ENCODE measurements at places on chromosomes 1 and 21. TPM values are rescaled to one million over a fixed set of nuclear protein-coding genes. Genes with fewer than 3 reads are reported as not detected.

GRCh38 chr21:43974791-43975468 is 37.2 kb upstream of the TRAPPC10 start:
- H3K36me3 ChIP-seq, result peaks cover 34% of the 10 kb centered on the region
- H3K4me1 ChIP-seq, result peaks cover 5% of the 10 kb centered on the region
- no peak for DNase-seq
- no peaks in the 10 kb centered on the region for H3K27me3 ChIP-seq

DNA sequence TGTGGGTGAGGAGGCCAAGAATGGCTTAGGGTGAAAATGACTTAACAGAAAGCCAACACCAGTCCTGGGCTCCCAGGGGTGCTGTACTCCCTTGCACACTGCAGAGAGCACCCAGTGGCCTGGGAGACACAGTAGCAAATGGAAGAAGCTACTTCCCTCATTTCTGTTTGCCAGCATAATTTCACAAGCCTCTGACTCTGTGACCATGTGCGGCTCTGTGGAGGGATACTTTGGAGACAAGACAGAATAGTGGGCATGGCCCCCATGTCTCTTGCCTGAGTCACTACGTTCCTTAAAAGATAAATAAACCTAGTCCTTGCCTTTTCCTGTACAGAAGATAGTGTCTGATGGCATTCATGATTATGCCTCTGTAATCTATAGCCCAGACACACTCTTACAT is 38.1 kb downstream of the TRIM62 start:
- H3K27me3 ChIP-seq, result no peaks in the 10 kb centered on the region
- H3K4me3 ChIP-seq, result no peak overlapping the region
- DNase-seq, result no peak
- H3K36me3 ChIP-seq, result no peaks in the 10 kb centered on the region

DNA sequence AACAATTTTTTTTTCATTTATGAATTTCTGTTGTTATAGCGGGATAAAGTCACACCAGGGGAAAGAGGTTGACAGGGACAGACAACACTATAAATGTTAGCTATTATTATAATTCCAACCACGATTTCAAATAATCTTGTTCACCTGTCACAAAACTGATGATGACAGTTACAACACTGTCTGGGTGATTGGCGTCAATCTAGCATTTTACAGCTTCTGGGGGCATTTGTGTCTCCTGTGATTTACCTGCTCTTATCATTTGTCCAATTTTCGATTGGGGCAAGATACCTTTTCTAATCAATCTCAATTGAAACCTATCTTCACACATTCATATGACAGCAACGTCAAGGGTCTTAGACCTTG is 44.6 kb upstream of the LYST start:
- H3K4me3 ChIP-seq, result no peak overlapping the region
- no peak for DNase-seq
- no peaks in the 10 kb centered on the region for H3K36me3 ChIP-seq
- H3K27me3 ChIP-seq, result no peaks in the 10 kb centered on the region
- H3K27ac ChIP-seq, result no peak overlapping the region

DNA sequence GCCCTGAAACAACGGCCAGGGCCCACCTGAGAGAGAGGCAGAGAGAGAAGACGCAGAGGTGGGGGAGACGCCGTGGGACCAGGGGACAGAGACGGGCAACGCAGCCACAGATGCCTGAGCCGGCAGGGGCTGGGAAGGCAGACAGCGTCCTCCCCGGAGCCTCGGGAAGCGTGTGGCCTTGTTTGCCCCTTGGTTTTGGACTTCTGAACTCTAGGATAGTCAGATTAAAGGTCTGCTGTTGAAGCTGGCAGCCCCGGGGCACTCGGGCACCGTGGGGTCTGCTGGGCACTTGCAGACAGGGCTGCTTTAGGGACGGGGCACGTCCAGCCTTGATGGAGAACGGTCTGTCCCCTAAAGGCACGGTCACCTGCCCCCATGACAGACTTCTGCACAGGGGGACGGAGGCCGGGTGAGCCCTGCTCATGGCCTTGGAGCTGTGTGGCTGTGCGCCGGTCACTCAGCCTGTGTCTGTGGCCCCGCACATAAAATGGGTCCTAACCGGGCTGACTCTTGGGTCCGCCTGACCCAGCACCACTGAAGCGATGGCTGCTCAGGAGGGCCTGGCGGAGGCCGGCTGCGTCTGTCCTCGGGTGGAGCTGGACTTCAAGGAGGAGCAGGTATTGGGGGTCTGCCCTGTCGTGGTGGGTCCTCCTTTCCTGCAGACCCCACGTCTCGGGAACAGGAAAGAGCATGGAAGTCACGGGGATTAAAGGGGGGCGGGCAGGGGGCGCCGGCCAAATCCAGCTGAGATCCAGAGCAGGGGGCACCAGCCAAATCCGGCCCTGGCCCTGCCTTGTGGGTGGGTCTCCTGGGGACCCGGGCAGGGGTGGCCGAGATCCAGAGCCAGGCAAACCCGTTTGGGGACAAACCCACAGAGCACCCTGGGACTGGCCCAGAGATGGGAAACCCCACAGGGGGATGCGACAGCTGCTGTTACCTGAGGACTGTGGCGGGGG is 9.6 kb upstream of the RNF223 start:
- H3K4me1 ChIP-seq, result no peaks in the 10 kb centered on the region
- H3K27ac ChIP-seq, result no peak overlapping the region
- DNase-seq, result no peak
- peaks cover 15% of the 10 kb centered on the region for H3K36me3 ChIP-seq

DNA sequence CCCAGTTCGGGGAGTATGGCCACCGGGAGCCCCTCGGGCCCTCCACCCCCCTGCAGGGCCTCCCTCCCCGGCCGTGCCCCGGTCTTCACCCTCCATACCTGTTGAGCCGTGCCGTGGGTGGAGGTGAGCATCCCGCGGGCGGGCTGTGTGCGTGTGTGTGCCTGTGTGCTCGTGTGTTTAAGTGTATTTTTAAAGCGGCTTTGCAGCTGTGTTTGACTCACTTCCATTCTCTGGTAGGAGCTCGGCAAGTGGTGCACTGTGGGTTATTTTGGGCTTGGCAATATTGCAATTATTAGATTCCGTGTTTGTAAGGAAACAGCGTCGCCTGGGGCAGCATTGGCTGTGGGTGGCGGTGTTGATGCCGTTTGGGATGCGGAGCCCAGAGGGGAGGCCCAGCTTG is 20.3 kb upstream of the PLCH2 start:
- H3K27ac ChIP-seq, result no peak overlapping the region
- H3K4me1 ChIP-seq, result no peaks in the 10 kb centered on the region
- peaks cover 12% of the 10 kb centered on the region for H3K27me3 ChIP-seq

- H3K36me3 ChIP-seq, result no peaks in the 10 kb centered on the region
- peaks cover 6% of the 10 kb centered on the region for H3K27me3 ChIP-seq
- no peak overlapping the region for H3K4me3 ChIP-seq
- H3K27ac ChIP-seq, result no peak overlapping the region
These were observed 80.0 kb downstream of the VWA5B1 start for GRCh38 chr1:20370698-20371097.

DNA sequence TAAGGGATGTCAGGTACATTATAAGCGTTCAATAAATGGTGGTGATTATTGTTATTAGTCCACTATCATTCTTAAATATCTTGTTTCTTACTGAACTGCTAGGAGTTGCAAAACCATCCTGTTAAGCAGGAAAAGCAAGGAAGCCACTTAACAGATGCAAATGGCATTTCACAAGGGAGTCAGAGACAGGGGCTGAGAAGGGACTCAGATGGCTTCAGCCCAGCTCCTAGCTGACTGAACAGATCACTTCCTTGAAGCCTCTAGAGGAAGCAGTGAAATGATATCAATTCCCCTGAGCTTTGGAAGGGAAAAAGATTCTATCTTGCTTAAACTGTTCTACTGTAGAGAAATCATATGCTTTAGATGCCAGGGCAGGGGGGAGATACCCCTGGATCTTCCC is 151.5 kb downstream of the ST6GALNAC5 start:
- no peaks in the 10 kb centered on the region for H3K36me3 ChIP-seq
- no peaks in the 10 kb centered on the region for H3K27me3 ChIP-seq
- H3K27ac ChIP-seq, result no peak overlapping the region
- DNase-seq, result peak; percentile 56

DNA sequence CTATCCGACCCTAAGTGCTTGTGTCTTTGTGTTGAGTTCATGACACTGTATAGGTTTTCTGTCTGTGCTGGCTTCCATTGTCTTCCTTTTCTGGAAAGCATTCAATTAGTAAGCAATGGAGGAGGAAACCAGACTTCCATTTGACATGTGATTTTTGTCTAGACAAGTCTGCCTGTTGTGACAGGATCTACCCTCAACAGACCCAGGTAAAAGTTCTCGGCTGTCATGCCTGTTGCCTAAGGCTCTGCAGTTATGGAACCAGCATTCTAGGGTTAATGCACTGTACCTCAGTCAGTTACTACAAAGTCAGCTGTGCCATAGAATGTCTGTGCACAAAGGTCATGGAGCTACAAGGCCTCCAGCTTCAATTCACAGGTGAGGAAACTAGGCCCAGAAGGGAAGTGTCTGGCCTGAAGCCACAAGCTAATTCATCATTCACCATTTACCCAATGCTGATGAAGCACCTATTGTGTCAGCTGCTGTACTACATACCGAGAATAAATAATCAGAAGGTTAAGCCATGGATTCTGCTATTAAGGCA is 72.3 kb downstream of the PLPP3 start:
- peaks cover 29% of the 10 kb centered on the region for H3K4me1 ChIP-seq
- peak; percentile 28 for DNase-seq
- H3K4me3 ChIP-seq, result no peak overlapping the region

- H3K4me1 ChIP-seq, result peaks cover 23% of the 10 kb centered on the region
- peak; percentile 79 for DNase-seq
- H3K36me3 ChIP-seq, result no peaks in the 10 kb centered on the region
- no peaks in the 10 kb centered on the region for H3K27me3 ChIP-seq
- no peak overlapping the region for H3K4me3 ChIP-seq
These were observed 19.8 kb downstream of the CTNNBIP1 start for GRCh38 chr1:9890224-9890731.

DNA sequence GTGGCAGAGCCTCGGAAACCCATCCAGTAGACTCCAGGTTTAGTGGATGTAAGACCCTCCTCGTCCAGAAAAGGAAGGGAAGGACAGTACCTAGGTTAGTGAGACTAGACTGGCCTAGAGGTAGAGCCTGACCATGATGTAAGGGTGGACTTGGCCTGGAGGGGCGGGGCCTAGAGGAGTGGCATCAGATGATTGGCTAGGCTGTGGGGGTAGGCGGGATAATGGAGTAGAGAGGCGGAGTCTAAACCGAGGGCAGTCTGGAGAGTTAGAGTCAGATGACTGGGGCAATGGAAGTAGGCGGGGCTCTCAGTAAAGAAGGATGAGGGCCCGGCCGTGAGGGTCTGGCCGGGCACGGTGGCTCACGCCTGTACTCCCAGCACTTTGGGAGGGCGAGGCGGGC is 70.1 kb downstream of the EPHB2 start:
- no peaks in the 10 kb centered on the region for H3K36me3 ChIP-seq
- no peak overlapping the region for H3K4me3 ChIP-seq
- H3K4me1 ChIP-seq, result peaks cover 2% of the 10 kb centered on the region
- no peak for DNase-seq
- no peak overlapping the region for H3K27ac ChIP-seq

DNA sequence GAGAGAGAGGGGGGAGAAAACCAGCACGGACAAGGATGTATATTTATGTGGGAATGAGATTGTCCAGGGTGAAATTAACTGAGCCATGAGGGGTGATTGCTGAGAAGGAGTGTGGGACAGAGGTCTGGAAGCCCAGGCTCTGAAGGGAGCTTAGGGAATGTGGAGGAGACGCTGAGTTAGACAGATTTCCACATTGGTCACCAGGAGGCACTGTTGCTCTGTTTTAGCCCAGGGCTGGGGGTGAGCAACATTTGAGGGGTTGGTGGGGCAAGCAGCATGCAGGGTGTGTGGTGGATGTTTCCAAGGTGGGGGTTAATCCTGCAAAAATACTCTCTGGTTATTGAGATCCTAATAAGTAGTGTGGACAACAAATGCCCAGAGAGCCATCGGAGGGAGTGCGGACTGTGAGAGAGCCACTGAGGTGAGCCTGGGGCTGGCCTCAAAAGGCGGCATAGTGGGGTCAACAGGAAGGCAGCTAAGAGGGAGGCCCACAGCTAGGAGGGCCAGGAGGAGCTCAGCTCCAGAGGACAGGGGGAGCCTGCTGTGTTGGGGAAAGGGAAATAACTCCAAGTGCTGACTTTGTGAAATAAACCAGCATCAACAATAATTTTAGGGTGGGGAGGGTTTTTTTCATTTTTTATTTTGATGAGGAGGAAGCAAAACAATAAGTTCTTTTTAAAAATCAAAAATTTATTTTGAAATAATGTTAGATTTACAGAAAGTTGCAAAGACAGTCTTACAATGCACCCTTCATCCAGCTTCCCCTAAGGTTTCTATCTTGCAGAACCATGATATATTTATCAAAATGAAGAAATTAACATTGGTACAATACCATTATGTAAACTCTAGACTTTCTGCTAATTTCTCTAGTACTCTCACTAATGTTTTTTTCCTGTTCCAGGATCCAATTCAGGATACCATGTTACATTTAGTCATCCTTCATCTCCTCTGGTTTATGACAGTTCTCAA is 82.8 kb upstream of the CD34 start:
- H3K36me3 ChIP-seq, result no peaks in the 10 kb centered on the region
- H3K4me1 ChIP-seq, result no peaks in the 10 kb centered on the region
- DNase-seq, result no peak
- H3K27me3 ChIP-seq, result no peaks in the 10 kb centered on the region
- H3K4me3 ChIP-seq, result no peak overlapping the region

DNA sequence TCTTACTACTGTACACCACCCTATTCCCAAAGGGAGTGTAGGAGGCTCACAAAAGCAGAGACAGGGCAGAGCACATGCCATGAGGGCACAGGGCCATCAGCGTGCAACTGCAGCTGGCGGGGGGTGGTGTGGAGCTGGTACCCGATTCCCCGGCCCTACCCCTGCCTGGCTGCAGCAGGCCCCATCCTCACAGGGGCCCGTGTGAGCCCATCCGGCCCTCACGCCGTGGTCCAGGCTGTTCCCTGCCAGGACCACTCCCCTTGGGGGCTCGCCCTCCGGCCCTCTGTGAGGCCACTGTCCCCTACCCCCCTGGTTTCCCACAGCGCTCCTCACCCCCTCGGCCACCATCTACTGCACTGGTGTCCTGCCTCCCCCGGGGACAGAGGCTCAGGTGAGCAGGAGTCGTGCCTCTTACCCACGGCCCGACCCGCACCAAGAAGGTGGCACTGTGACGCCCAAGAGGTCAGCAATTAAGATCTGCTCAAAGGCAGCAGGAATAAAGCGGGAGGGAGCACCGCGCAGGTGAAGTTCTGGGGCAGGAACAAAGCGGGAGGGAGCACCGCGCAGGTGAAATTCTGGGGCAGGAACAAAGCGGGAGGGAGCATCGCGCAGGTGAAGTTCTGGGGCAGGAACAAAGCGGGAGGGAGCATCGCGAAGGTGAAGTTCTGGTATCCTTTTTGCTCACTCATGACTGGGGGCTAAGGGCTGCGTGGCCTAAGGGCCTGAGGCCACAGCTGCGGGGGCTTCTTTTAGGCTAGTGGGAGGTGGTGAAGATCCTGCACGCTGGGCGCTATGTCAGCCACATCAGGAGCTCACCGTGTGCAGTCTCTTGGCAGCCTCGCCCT is 3.9 kb downstream of the POFUT2 start:
- H3K36me3 ChIP-seq, result peaks cover 46% of the 10 kb centered on the region
- peaks cover 14% of the 10 kb centered on the region for H3K4me1 ChIP-seq
- H3K27me3 ChIP-seq, result no peaks in the 10 kb centered on the region
- no peak overlapping the region for H3K27ac ChIP-seq

- no peak for DNase-seq
- no peaks in the 10 kb centered on the region for H3K36me3 ChIP-seq
- H3K4me1 ChIP-seq, result no peaks in the 10 kb centered on the region
- no peak overlapping the region for H3K27ac ChIP-seq
These were observed 1.8 kb downstream of the CD101 start for GRCh38 chr1:117003223-117003875.

- H3K36me3 ChIP-seq, result peaks cover 2% of the 10 kb centered on the region
- H3K27ac ChIP-seq, result no peak overlapping the region
- no peak overlapping the region for H3K4me3 ChIP-seq
- no peaks in the 10 kb centered on the region for H3K27me3 ChIP-seq
These were observed 43.2 kb downstream of the RCSD1 start for GRCh38 chr1:167673265-167673664.

Gene UBE2U
- polyA plus RNA-seq, result not detected

Gene GIPC2
- polyA plus RNA-seq, result 1.1 TPM

Gene OR2T29
- polyA plus RNA-seq, result not detected

Gene OR2L3
- polyA plus RNA-seq, result not detected

Measured in lung (tissue), 17 donors.